ENCODE measurements at places on chromosomes 2 and 18. TPM values are rescaled to one million over a fixed set of nuclear protein-coding genes. Genes with fewer than 3 reads are reported as not detected.

- DNase-seq = no peak
Measured at GRCh38 chr18:49648811-49649210, 87.0 kb downstream of the LIPG start.

DNA sequence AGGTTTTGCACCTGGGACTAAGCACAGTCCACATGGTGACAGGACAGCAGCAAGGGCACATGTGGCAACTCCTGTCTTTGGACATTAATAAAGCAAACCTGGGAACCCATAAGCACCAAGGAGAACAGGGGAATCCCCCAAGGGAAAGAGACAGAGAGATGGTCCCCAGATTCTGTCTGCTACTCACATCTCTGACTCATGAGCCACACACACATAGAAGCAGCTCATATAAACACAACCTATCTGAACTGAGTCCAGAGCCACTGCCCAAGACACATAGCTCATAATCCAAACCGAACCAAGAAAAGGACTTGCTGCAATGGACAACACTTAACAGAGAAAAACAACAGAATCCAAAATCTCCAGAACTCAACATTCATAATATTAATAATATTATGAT is 82.5 kb downstream of the OSBPL1A start:
- no peak for DNase-seq

- DNase-seq = no peak
Measured at GRCh38 chr2:106010818-106011355, 183.2 kb downstream of the UXS1 start.

DNA sequence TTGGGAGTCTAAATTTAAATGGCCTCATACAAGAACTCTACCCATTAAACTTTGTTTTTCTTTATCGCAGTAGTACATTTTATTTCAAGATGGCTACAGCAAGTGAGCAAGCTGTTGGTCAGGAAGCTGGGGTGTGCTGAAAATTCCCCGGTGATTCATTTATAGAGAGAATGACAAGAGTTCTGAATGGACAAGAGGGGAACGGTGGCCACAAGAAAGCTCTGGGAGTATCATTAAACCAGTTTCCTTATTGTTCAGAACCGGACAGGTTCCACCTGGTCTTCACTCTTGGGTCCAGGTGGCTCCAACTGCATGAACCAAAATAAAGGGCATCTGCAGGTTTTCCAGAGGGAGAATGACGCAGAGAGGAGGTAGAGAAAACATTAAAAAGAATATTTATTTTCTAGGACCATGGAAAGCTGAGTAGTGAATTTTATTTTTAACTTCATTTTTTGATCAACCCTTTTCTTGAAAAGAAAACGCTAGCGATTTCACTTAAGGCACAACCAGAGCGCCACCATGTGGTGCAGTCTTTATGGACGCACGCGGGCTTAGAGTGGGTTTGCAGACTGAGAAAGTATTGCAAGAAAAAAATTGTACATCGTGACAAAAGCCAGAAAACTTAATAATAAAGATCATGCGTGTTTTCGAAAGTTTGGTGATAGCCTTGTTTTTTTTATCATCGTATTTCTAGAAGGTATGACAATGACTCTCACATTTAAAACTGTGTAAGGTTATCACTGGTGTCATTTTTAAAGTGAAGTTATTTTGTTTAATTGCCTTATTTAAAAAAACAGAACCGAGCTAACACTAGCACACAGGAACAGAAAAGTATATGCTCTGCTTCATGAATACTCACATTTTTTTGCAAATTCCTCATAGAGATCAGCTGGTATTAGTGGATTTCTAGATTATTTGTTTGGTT is 97.9 kb upstream of the NOL4 start:
- peak; percentile 49 for DNase-seq

DNA sequence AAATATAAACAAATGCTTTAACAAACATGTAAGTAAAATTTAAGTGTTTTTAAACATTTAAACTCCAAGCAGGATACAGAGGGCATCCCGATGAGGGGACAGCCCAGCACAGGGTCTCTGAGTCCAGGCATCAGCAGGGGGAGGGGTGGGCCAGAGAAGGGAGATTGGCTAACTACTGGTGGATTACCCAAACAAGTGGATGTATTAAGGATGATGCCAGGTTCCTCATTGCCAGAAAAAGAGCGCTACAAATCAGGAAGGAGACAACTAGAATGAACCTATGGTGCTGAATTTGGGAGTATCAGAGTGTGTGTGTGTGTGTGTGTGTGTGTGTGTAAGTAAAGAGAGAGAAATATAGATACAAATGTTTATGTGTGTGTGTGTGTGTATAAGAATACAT is 162.0 kb upstream of the RMP24 start:
- DNase-seq = no peak

DNA sequence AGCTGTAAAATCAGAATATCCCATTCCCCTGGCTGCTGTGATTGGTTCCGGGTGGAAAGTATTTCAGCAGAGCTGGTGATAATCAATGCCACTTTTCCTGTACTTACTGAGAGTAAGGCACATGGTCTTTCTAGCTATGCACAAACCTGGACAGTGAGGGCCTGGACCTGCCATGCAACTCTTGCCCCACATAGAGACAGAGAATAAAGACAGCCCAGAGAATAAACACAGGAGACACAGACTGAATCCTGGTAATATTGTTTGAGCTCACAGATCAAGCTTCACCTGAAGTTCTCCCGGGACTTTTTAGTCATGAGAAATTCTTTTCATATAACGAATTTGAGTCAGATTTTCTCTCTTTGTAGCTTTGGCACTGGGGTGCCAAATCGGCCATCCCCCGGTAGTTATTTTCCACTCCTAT is 81.9 kb downstream of the ACAA2 start:
- no peak for DNase-seq

DNA sequence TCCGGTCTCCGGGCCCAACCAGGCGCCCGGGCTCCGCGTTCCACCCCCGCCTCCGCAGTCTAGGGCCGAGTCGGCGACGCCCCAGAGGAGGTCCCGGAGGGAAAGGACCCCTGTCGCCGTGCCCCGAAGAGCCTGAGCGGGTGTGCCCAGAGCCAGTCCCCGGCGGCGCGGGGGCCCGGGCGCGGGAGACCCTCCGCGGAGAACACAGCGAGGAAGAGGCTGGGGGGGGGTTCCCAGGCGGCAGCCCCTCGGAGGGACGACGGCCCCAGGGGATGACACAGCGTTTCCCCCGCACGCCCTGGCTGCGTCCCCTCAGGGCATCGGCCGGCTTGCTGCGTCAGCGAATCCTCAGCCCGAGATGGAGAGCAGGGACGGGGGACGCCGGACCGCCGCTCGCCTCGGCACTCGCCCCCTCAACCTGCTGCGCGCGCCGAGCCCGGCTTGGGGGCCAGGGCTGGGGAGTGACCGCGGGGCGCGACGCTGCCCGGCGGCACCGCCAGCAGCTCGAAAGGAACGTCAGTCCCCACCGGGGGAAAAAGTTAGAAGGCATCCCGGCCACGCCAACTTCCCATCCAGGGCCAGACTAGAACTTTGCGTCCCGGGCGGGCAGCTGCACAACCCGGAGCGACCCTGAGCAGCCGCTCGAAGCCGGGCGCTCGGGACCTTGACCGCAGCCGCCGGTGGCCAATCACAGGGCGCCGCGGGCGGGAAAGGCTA is 711 bp downstream of the SFXN5 start:
- no peak for DNase-seq

GRCh38 chr2:231203087-231203486 is 4.7 kb downstream of the ARMC9 start:
- no peak for DNase-seq

Gene SPDYA
- 1.3 TPM for polyA plus RNA-seq

Gene ANKRD62
- polyA plus RNA-seq = 0.11 TPM

Gene FAM110C
- polyA plus RNA-seq = 8.9 TPM

Gene CYP26B1
- 17.5 TPM for polyA plus RNA-seq

All from renal cortex interstitium (tissue), 15 donors.